ENCODE measurements at places on chromosomes 13 and 19.

GRCh38 chr19:14943601-14944000 lies 2.3 kb downstream of the OR7C2 start:
- no peak for DNase-seq

- no peak for DNase-seq
Measured at GRCh38 chr13:59542303-59542702, 621.4 kb downstream of the DIAPH3 start.

DNA sequence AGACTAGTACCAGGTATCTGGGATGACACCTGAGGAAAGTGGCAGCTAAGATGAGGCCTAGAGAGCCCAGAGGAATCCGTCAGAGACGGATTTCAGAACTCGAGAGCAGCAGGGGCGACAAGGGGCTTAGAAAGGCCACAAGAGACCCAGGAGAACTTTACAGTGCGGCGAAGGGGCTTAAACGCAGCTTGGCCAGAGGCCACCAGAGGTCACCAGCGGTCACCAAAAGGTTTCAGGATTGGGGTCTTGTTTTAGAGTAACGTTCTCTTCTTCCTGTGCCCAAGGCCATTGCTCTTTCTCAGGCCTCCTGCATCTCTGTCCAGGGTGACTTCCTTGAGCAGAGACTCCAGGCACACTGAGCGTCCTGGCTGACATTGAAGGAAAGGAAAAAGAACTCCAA lies 2.2 kb downstream of the ZSCAN22 start:
- DNase-seq: no peak

GRCh38 chr13:99469041-99469440 lies 32.2 kb upstream of the TM9SF2 start:
- no peak for DNase-seq

DNA sequence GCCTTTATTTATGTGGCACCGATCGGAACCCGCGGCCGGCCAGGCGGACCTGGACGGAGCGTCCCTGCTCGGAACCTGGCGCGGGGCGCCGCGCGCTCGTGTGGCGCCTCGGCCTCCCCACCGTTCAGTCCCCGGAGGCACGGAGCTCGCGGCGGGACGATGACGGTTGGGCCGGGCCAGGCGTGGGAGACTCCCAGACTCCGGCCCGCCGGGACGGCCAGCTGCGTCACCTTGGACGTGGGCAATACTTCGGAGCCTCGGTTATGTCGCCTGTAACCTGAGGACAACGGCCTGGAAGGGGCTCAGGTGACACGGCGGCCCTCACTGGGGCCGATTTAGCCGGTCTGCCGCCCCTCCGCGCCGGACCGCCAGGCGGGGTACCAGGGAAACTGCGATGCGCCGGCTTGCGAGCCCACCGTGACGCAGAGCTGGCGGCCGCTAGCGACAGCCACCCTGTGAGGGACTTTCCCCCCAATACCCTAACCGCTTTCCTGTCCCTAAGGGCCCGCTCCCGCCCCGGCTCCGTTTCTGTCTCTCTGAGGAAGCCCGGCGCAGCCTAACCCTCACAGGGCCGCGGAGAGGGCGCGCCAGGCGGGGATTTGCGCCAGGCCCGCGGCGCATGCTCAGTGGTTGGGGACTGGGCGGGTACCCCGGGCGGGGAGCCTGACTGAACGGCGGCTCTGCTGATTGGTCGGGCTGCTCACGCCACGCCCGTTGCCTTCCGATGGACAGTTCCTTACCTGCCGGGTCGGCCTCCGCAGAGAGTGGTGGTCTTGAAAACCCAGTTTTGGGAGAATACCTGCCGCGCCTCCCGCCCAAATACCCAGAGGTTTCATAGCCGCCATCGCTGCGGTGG lies 109.5 kb upstream of the DOCK9 start:
- DNase-seq: peak; percentile 57

DNA sequence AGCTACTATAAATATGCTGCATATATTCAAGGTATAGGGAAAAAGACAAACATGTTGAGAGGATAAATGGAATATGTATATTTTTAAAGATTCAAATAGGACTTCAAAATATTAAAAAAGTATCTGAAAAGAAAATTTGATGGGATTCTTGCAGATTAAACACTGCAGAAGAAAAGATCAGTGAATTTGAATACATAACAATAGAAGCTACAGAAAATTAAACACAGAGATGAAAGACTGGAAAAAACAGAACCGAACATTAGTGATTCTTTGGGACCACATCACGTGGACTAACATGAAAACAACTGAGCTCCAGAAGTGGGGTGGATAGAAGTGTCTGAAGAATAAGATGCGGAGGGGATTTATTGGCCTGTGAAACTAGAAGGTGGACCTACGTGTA lies 217.2 kb downstream of the RFC3 start:
- DNase-seq: no peak

DNA sequence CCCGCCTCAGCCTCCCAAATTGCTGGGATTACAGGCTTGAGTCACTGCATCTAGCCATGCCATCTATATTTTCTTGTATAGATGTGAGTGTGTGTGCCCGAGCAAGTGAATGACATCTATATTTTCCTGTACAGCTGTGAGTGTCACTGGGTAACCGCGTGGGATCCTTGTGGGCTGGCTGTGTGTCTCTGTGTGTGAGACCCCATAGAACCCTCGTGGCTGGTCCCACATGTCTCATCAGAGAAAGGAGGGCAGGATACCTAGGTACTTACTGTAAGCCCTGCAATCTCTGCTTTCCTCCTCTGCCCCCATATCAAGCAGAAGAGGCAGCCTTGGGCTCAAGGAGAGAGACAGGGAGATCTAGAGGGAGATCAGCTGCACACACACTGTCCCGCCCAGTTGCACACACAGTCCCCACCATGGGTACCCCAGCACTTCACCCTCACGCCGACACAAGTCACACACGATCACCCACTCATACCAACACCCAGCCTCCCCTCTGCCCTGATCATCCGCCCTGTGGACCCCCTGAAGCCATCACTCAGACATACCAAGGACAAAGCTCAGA lies 655 bp downstream of the DENND1C start:
- no peak for DNase-seq

GRCh38 chr19:7918615-7919421 lies 1.3 kb upstream of the SNAPC2 start:
- DNase-seq: no peak

Measured in RCC 7860 (cell line).